OCI-LY7 (cell line): ENCODE measurements at places on chromosomes 2 and 18.

- no peak for DNase-seq
Observed at GRCh38 chr18:79816092-79816491, 18.4 kb downstream of the KCNG2 start.

GRCh38 chr2:106356291-106356690 lies 111.9 kb downstream of the RGPD3 start:
- no peak for DNase-seq

GRCh38 chr18:32956591-32957315 lies 183.9 kb upstream of the KLHL14 start:
- peak; percentile 10 for DNase-seq

GRCh38 chr2:217835931-217836891 lies 166.6 kb downstream of the TNS1 start:
- DNase-seq = no peak

- DNase-seq = no peak
Observed at GRCh38 chr2:151790689-151791088, 37.5 kb downstream of the ARL5A start.

GRCh38 chr2:105361102-105361889 lies 24.0 kb downstream of the C2orf49 start:
- DNase-seq = no peak

GRCh38 chr2:113061896-113062770 lies 3.1 kb downstream of the IL36RN start:
- DNase-seq = no peak

- DNase-seq = peak; percentile 66
Observed at GRCh38 chr2:143177096-143177786, 48.0 kb downstream of the ARHGAP15 start.

- DNase-seq = no peak
Observed at GRCh38 chr18:23169673-23170044, 34.4 kb downstream of the CABLES1 start.

- DNase-seq = no peak
Observed at GRCh38 chr2:170092436-170093060, 85.4 kb upstream of the MYO3B start.

- DNase-seq = no peak
Observed at GRCh38 chr18:36406805-36407204, 109.3 kb downstream of the FHOD3 start.

- no peak for DNase-seq
Observed at GRCh38 chr2:61396005-61396404, 74.9 kb downstream of the USP34 start.

GRCh38 chr2:162244541-162245031 lies 1.3 kb upstream of the FAP start:
- DNase-seq = no peak

DNA sequence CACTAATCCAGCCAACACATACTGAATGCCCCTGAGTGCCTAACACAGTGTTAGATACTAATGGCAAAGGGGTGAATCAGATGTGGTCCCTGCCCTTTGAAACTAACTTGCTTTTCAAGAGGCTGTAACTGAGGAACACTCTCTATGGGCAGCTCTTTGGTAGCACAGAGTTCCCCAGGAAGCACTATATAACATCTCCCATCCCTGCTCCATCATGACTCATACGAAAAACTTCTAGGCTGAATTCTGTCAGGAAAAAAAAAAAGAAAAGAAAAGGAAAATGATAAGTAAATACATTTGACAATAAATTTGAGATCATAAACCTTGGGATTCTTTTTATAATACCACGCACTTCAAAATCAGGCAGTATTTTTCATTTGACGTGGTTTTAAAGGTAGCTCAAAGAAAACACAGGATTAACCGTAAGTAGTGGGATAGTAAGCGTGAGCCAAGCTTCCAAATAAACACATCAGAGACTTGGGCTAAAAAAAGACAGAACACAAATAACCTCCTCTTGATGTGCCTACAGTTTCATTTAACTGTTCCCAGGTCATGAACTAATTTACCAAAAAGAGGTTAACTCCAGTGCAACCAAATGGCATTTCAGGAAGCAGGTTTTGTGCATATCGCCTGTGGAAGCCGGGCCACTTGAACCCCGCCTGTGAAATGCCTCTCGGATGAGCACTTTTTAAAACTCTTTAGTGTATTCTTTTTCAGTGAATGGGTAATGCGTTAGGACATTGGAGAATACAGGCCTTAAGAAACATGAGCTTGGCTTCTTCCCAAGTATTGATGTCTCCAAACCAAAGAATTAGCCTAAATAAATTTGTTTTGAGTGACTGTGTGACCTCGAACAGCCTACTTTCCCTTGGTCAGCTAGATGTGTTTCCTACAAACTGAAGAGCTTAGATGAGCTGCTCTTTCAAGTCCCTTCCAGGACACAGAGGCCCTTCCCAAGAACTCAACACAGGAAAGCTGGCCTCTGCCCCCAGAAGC lies 42.0 kb downstream of the RDH14 start:
- DNase-seq = no peak

DNA sequence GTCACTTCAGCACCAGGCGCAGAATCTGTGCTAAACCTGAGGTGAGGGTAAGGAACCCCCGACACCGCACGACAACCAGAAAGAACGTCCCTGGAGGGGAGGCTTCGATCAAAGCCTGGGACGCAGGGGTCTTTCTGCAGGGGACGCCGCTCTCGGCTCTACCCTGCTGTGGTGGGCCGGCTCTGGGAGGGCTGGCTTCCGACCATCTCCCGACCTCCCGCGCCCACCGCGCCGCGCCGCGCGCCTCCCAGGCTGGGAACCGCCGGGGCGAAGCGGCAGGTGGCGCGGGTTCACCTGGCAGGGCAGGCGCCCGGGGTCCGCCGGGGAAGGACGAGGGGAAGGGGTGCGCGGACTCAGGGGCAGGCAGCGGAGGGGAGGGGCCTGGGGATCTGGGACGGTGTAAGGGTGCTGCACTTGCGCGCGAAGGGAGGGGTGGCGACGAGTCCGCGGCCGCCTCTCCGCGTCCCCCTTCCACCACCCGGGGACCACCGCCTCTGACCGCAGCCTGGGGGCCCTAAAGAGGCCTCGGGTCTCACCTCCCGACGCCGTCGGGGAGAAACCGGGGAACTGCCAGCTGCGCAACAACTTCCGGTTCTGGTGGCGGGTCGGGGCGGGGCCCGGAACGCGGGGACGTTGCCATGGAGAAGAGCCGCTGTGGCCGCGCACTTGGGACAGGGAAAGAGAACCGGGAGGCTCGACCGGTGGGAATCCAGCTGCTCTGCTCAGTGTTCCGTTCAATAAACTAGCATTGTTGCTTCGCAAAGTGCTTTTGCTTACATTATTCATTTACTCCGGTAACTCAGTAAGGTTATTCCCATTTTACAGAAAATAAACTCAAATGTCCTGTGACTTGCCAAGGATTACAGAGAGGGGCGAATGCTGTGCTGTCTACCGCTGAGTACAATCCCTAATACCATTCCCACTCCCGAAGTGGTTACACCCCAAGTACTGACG lies at the start of gene ZNF396:
Gene ZNF396, minus strand, starts transcription at position 596 of the 954 bp plus-strand sequence. CDS start 3,045 bp downstream, outside the sequence.
- DNase-seq = peak; percentile 53

GRCh38 chr2:99989905-99990304 lies 152.5 kb downstream of the AFF3 start:
- DNase-seq = no peak

DNA sequence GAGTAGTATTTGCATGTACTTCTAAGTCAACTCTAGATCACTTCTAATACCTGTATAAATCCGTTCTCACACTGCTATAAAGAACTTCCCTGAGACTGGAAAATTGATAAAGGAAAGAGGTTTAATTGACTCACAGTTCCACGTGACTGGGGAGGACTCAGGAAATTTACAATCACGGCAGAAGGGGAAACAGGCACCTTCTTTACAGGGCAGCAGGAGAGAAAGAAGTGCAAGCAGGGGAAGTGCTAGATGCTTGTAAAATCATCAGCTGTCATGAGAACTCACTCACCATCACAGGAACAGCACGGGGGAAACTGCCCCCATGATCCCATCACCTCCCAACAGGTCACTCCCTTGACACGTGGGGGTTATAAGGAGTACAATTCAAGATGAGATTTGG lies 24.0 kb upstream of the SLC35F5 start:
- no peak for DNase-seq

GRCh38 chr2:167814881-167815718 lies 432.3 kb downstream of the STK39 start:
- DNase-seq = no peak

- DNase-seq = no peak
Observed at GRCh38 chr2:161625996-161626395, 1.8 kb downstream of the SLC4A10 start.

DNA sequence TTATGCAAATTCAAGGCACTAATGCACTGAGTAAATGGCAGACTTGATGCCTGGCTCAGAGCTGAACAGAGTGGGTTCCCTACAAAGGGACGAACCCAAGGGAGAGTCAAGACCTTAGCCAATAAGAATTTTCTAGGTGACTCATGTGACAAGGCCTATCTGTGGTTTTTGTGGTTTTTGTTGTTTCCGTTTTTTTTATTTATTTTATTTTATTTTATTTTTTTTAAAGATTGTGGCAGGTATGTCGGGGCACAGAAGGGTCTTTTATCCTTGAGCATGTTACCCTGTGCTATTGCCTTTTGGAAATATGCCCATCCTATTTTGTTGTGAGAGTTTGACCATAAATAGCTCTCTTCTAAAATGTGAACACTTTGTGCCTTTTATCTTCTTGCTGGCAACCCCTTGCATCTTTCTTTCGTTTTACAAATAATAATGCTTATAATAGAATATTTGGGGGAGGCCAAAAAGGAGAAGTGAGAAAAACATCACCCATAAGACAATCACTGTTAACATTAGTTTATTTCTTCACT lies 113.4 kb upstream of the AQP4 start:
- DNase-seq = peak; percentile 77

GRCh38 chr2:239166201-239166834 lies 234.5 kb downstream of the HDAC4 start:
- no peak for DNase-seq

GRCh38 chr18:32040936-32041335 lies 22.3 kb downstream of the RNF125 start:
- no peak for DNase-seq

- DNase-seq = no peak
Observed at GRCh38 chr2:240138254-240138984, 2.0 kb downstream of the OTOS start.

DNA sequence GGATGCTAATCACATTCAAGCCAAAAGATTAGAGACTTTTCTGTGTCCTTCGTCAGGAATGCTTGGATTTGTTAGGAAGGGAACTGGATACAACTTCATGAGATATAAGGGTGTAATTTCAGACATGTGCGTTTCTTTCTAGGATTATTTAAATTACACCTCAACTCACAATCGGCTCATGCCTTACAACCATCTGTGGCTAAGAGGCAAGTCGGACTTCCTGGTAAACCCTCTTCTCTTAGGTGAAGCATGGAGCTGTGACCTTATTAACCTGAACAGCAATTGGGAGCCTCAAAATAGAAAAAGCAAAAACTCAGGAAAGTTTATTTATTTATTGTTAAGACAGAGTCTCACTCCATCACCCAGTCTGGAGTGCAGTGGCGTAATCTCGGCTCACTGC lies 61.8 kb downstream of the SEMA4F start:
- no peak for DNase-seq

GRCh38 chr18:58966005-58966677 lies 101.5 kb downstream of the ZNF532 start:
- DNase-seq = peak; percentile 24

GRCh38 chr2:217662984-217663602 lies 339.7 kb downstream of the TNS1 start:
- DNase-seq = no peak

DNA sequence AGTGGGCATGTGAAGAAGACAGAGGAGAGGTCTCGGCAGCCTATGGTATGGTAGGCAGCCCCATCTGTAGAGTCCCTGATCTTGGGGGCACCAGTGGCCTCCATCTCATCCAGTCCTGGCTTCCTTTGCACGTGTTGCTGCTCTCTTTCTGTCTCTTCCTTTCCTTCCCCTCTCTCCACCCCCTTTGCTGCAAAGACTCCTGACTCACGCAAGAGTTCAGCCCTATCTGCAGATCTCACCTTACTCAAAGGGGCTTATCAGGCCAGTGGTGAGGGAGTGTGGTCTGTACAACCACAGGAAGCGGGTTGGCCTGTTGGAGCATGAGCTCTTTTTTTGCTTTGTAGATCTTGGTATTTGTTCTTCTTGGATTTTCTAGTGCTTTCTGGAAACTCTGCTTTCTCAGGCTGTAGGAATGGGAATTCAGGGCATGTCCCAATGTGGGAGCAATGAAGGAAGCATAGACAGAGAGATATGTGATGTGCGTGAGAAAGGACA lies 14.6 kb upstream of the NT5DC4 start:
- DNase-seq = no peak

DNA sequence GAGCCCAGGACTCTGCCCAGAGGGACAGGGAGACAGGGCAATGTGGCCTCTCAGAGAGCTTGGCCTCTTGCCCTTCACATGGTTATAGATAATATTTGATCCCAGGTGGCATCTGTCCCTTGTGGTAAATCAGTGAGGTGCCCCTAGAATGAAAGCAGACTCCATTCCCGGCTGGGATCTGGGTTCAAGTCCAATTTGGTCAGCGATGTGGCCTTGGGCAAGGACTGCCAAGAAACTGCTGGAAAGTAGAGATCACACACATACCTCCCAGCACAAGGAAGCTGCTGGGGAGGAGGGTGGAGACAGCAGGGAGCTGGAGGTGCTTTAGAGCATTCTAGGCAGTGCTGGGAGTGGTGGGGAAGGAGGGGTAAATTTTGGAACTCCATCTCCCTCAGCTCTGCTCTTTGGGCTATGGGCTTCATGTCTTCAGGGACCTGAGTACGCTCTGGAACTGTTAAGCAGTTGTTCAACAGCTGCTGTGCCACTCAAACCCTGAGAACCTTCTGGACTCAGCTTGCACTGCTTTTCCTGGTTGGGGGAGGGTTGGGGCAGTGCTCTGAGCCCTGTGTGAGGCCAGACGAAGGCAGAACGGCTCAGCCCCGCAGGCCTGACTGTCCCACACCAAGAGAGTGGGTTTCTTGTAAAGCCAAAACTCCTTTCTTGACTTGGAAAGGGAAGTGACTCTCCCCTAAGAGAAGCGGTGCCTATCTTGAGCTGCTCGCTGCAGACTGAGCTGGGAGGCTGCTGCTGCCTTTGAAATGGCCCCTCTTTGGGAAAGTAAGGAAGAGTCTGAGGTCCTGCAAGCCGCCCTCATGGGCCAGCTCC lies 23.0 kb downstream of the INPP5D start:
- peak; percentile 48 for DNase-seq

DNA sequence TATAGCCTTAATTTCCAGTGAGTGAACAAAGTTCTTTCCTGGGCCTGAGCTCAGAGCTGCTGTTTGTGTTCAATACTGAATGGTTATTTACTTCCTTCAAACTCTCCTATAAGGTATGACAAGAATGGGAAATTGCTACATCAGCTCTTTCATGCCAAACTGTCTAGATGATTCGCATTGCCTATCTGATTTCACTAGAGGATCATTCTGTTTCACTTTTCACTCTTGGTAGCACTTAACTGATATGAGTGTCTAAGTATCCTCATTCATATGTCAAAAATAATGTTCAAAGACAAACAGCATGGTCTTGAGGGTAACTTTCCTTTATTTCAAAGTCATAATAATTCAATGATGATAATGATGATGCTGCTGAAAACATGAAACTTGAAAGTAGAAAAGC lies 32.9 kb upstream of the SCG2 start:
- no peak for DNase-seq

GRCh38 chr2:166892397-166892796 lies 4.1 kb downstream of the XIRP2 start:
- DNase-seq = no peak
